ENCODE measurements at places on chromosomes 4 and X.

GRCh38 chrX:87900320-87900908, 382.8 kb downstream of the KLHL4 start:
- DNase-seq = no peak

GRCh38 chrX:103797691-103798090, 21.1 kb downstream of the PLP1 start:
- no peak for DNase-seq

- DNase-seq = no peak
These were observed 11.6 kb downstream of the SORBS2 start for GRCh38 chr4:185800266-185800945.

GRCh38 chr4:150387981-150388380, 194.0 kb upstream of the MAB21L2 start:
- no peak for DNase-seq

DNA sequence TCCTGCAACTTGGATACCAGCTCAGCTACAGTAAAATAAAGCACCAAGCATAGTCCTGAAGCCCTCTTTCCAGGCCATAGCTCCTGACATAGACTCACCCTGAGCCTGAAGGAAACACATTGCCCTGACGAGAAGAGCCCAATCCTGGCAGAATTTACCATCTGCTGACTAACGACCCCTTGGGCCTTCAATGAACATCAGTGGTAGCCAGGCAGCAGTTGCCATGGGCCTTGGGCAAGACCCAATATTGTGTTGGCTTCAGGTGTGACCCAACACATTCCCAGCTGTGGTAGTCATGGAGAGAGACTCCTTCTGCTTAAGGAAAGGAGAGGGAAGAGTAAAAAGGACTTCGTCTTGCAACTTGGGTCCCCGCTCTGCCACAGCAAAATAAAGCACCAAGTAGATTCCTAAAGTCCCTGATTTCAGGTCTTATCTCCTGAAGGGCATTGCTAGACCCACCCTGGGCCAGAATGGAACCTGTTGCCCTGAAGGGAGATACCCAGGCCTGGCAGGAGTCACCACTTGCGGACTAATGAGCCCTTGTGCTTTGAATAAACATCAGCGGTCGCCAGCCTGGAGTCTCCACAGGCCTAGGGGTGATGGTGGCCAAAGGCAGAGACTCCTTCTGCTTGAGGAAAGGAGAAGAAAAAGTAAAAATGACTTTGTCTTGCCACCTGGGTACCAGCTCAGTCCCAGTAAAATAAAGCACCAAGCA, 902.6 kb downstream of the C4orf33 start:
- no peak for DNase-seq

DNA sequence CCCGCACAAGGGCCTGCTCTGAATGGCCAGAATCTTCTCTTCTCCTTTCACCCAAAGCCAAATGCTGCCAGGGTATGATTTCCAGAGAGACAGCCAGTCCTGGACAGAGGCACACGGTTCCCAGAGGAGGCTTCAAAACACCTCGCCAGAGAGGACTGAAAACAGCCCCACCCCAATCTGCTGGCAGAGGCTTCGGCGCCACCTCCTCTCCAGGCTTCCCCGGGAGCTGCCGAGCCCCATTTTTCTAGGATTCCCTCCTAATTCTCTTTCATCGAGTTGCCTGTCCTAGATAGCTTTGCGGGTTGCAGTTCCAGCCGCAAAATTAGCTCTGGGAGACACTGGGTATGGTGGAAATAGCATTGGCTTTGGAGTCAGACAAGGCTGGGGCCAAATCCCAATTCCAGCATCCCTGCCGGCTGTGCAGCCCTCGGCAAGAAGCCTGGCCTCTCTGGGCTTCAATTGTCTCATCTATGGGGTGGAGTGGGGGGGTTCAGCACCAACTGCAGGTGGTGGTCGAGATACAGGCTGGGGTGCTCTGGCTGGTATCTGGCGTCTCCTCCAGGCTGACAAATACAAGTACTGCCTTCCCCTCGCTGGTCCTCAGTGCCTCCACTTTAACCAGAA, 22.6 kb downstream of the PPP2R2C start:
- no peak for DNase-seq

DNA sequence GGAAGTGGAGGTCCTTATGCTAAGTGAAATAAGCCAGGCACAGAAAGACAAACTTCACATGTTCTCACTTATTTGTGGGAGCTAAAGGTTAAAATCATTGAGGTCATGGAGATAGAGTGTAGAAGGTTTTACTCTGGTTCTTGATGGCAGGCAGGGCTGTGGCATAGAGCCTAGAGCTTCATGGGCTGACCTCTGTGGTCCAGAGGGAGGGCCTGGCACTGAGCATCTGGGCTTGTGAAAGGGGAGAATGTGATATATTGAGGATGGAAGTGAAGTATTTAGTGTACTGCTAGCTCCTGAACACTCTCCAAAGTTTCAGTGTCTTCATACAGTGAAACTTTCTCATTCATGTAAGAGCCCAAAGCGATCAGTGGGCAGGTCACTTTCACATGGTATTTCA, 71.3 kb upstream of the ANXA3 start:
- no peak for DNase-seq

- no peak for DNase-seq
These were observed 39.1 kb downstream of the ANOS1 start for GRCh38 chrX:8692871-8693270.

GRCh38 chr4:16122308-16122711, 38.5 kb upstream of the PROM1 start:
- no peak for DNase-seq

- DNase-seq = no peak
These were observed 213.3 kb downstream of the ANKRD50 start for GRCh38 chr4:124499261-124499660.

- no peak for DNase-seq
These were observed 113.8 kb upstream of the GABRA2 start for GRCh38 chr4:46503739-46504138.

DNA sequence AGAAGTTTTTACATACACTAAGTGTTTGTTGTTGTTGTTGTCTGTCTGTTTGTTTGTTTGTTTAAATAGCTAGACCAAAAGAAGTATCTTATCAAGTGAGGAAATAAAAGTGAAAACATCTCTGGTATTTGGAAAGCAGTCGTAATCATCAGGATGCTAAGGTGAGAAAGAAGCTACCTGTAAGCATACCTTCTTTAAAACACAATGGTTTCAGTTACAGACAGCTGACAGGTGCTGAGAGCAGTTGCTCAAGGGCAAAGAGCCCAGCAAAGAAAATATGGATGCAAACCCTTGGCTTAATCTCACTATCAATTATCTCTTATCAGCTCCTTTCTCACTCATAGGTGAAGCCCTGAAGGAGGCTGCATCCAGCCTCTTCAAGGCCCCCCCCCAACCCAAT, 42.8 kb upstream of the FBXW7 start:
- DNase-seq = no peak

DNA sequence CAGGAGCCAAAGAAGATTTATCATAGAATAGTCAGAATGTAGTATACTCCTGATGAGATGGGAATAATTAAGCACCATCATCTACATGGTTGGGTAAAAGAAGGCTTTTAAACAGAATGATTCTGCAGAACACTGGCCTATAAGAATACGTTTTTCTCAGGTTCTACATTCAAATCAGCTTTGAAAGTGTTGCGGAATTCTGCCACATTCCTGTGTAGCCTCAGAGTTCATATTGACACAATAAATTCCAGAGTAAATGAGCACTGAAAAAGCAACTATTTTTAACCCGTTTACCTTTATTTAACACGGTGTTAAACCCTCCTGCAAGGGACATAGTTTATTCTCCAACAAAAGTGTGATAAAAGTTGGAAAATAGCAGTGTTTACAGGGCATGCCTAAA, 950.2 kb upstream of the SLIT2 start:
- DNase-seq = no peak

- DNase-seq = no peak
These were observed 241.7 kb upstream of the TLL1 start for GRCh38 chr4:165631208-165631894.

DNA sequence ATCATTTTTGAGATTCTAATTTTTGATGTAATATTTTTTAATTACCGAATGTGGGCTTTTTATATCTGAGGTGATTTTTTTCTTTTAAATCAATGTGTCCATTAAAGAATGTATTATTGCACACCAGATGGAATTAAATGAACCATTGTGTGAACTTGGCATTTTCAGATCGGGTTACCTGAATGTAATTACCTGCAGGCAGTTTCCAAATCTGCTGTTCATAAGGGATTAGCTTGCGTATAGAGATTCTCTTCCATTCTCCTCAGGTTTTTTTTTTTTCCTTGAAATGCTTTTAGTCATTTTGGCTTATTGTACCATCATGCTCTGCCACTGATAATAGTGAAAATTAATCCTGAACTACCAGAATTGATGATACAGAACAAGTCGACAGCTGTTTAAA, 511.5 kb upstream of the ATOH1 start:
- no peak for DNase-seq

- DNase-seq = no peak
These were observed 18.7 kb upstream of the DDIT4L start for GRCh38 chr4:100208964-100209363.

DNA sequence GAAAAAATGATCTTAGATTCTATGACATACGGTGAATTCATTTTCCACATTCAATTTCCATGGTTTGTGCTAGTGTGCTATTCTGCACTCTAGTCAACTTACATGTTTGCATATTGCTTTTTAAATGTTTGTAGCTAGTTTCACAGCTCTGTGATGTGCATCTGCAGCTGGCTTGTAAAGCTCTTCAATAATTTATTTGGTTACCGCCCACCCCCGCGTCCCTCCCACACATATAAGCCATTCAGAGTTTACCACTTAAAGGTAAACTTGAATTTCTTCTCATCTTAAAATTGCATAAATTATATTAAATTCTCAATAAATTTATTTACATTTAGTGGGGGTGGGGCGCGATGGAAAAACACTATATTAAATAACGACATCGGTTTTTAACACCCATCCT, 291 bp upstream of the NBDY start:
- DNase-seq = no peak

DNA sequence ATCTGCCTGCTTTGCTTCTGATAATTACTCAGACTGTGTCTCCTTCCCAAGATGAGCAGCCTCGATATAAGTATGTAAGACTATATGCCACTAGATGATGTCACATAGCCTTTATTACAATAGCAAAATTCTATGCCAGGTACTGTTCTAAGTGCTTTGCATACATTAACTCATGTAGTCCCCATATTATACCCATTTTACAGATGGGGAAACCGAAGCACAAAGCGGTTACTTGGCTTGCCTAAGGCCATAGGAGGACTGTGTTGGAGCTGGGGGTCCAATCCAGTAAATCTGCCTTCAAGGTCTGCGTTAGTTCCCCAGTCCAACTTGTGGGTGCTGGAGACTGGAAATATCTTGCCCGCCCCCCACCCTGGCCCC, 826 bp upstream of the SCML1 start:
- DNase-seq = no peak

- no peak for DNase-seq
These were observed 79.6 kb upstream of the NPNT start for GRCh38 chr4:105815701-105816100.

DNA sequence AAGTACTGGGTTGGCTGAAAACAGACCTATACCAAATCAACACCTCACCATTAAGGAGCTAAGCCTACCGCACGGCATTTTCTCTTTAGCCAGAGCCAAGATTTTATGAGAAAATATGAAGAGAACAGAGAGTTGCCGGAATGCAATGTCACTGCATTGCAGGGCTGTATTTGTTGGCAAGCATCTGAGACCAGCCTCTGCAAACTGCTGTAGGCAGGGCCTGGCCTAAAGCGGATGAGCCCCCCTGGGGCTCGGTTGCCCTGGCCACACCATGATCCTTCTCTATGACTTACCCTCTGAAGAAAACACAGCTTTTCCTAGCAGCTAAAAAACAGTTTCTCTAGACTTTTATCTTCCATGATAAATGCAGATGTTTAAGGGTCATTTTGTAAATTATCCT, 120.5 kb upstream of the SORBS2 start:
- no peak for DNase-seq

DNA sequence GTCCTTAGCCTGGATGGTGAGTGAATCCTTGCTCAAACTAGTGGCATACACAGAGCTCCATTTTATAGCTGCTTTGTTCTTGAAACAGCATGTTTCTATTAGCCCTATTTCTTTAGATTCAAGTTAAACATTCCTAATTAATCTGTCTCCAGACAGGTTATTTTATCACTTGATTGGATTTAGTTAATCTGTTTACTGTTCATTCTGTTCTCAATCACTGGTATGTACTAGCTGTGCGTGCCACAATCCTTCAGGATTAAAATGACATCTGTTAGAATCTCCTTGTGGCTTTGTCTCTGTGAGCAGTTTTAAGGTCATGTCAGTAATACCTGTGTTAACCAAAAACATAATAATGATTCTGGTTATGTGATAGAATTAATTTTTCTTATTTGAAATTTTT, 36.5 kb downstream of the PTPN13 start:
- no peak for DNase-seq

- DNase-seq = no peak
These were observed 70.0 kb upstream of the RAB40AL start for GRCh38 chrX:102866981-102867656.

GRCh38 chr4:95556207-95556859, 7.6 kb upstream of the UNC5C start:
- no peak for DNase-seq

DNA sequence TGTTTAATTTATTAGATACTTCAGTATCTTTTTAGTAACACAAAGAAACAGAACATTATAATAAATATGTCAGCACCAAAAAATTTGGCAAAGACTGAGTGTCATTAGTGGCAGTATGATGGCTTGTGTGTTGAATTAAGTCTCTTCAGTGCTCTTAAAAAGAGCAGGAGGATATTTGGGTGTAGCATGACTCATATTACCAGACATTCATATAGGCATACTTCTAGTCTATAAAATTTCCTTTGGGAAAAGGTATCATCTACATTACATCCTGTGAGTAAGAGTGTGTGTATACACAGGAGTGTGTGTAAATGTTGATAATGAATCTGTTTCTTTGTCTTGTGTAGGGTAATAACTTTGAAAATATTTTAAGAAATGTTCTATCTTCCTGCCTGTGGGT, 135.7 kb downstream of the CNKSR2 start:
- DNase-seq = no peak
